Stimulated activated CD4-positive, alpha-beta T cell treated with anti-CD3 and anti-CD28 coated beads, Interleukin-1b, Interleukin-23, amount 100 ng/mL, for 1 hour (primary cell): ENCODE measurements at places on chromosomes 6 and 20.

GRCh38 chr6:83976871-83977270 is 56.7 kb upstream of the MRAP2 start:
- no peak for DNase-seq

DNA sequence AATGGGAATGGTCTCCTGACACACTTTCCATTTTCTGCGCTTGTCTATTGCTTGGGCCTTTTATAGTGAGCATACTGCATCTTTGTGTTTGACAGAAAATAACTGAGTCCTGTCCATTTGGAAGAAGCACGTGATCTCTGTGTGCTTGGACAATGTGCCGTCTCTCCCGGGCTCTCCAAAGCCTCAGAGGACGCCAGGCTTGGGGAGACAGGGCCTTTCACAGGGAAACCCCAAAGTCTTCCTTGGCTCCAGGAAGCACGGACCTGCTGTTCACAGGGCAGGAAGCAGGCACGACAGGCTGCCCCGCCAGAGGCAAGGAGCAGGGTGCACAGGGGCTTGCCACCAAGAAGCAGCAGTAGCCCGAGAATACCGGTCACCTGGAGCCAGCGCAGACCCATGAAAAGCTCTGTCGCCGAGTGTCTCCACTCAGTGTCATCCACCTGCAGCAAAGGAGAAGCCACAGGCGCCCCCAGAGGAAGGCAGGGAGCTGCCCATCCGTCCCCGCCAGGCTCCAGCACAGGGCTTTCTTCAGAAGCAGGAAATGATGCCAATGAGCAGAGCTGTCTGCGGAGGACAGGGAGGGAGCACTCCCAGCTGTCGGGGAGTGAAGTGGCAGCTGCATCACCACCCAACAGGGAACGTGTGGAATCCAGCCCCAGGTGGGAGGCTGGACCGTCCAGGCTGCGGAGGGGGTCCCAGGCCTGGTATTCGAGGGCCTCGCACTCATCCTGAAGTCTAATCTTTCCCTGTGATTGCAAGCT is 135.1 kb downstream of the AGPAT4 start:
- DNase-seq, result no peak

GRCh38 chr20:44093249-44093582 is 93.8 kb downstream of the JPH2 start:
- DNase-seq, result no peak

DNA sequence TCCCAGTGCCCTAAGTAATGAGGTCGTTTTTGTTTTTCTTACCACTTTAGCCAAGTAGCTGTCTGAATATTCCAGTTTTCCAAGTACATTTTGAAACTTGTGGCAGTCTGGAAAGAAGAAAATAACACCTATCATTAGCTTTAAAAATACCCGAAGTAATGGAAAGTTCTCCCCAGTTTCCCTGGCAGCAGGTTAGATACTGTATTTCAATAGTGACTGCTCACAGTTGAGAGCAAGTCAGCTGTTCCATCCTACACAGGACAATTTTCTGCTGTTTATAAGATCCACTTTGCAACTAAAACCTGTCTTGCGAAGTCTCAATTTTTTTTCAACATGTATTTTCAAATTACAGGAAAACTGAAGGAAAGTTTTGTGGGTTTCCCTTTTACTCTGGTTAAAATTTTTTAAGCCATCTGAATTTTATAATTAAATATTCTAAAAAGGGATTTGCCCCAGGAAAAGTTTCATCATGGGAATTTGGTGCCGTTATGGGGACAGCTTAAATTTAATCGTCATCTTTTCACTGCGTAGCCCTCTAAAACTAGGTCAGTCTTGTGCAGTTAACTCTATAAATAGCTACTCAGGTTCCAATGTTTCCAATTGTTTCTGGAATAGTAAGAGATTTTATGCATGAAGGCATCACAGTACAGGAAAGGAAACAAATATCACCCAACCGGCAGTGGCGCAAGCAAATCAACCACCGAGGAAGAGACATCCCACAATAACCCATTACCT is 96.9 kb downstream of the MBOAT1 start:
- DNase-seq, result no peak

- DNase-seq, result no peak
Observed at GRCh38 chr20:21526776-21527175, 12.9 kb upstream of the NKX2-2 start.

GRCh38 chr20:23212011-23212410 is 125.9 kb upstream of the CD93 start:
- DNase-seq, result no peak

- no peak for DNase-seq
Observed at GRCh38 chr6:71488186-71488585, 199.6 kb downstream of the OGFRL1 start.

DNA sequence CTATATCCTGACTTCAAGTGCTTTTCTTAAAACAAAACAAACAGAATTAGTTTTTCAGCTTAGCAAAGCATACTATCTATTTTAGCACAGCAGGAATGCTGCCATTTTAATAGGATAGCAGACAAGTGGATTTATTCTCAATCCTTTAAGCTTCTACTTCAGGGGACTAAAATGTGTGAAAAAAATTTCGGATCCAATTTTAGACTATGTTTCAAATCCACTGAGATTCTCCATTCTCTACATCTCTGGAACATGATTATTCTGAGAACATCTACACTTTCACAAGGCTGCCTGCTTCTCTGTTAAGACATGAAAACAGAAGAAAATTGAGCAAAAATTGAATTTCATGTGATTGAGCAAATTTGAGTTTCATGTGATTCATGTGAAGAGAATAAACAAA is 1321.3 kb downstream of the HACE1 start:
- DNase-seq, result no peak

DNA sequence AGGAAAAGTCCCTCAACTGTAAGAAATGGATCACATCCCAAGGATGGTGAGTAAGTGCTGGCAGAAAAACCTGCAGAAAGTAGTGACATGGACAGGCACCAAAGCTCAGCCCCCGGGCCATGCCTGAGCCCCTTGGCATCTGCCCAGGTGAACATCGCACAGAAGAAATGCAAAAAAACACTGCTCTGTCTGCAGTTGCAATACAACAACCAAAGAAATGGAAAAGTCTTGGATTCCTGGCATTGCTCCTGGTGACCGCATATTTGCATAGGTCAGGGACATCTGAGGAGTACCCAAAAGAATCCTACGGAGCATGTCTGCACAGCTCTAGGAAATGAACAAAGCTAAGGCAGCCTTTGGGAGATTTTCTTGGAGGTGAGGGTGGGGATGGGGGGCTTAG is 63.1 kb upstream of the PTPRT start:
- no peak for DNase-seq
